ENCODE measurements at places on chromosomes 3 and 15.

- no peak for DNase-seq
Observed at GRCh38 chr3:131568460-131568859, 65.7 kb upstream of the MRPL3 start.

DNA sequence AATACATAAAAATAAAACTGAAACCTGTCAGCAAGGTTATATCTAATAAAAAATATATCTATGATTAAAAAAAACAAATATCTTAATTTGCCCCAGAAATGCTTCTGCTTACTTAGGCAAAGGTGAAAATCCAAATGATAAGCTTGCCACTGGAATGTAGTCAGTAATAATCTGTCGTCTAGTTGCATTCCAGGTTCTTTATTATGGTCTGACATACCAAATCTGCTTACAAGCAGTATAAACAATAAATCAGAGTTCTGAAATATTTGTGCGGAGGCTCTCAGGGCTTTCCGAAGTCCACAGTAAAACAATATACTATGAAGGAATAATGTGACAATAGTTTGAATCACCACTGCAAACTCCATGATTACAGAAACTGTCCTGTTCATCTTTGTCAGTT lies 1133.5 kb downstream of the ROBO1 start:
- no peak for DNase-seq

DNA sequence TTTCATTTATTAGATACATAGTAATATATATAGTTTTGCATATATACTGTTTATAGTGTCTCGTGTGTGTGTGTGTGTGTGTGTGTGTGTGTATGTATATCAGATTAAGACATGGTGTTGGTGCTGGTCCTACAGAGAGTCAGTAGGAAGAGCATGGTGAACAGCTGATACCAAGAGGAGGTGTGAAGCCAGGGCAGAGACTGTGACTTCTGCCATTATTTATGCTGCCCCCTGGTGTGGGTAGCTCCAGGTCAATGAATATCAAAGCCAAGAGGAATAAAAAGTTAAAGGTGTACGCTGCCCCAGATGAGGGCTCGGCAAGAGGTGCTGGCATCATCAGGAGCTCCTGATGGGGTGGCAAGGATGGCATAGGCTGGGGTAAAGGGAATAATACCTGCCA lies 299.5 kb upstream of the RASGRP1 start:
- no peak for DNase-seq

DNA sequence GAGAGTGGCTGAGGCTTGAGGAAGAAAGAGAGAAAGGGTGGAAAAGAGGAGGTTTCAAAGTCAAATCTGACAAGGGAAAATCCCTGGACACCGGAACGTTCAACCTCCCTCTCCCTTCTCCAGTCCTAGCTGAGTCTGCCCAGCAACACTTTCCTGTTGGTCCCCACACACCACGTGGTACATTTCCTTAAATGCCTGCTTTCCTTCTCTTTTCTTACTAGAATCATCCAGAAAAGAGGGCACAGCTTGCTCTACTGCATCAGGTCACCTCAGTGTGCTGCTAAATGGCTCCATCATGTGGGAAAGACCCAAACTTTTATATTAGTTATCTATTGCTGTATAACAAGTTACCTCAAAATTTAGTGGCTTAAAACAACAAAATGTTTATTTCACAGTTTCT lies 181.2 kb downstream of the NECTIN3 start:
- DNase-seq, result no peak

GRCh38 chr3:43884581-43884980 lies 193.8 kb downstream of the ABHD5 start:
- DNase-seq, result no peak

- DNase-seq, result no peak
Observed at GRCh38 chr3:115523458-115523857, 99.9 kb upstream of the GAP43 start.

DNA sequence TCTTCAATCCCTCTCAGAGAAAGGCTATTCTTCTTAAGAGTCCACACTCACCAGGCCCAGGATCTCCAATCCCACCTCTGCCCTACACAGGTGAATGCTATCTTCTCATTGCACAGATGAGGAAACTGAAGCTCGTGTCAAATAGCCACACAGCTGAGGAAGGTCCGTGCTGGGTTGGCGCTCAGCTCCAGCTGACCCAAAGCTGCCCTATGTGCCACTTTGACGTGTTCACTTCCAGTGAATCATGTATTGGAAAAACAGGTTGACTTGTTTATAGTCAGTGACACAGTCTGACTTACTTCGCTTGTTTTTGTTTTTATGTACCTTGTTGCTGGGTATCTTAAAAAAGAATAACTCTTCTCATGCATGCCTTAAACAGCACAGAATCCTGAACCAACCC lies 32.4 kb upstream of the ALDH1A3 start:
- DNase-seq, result no peak

DNA sequence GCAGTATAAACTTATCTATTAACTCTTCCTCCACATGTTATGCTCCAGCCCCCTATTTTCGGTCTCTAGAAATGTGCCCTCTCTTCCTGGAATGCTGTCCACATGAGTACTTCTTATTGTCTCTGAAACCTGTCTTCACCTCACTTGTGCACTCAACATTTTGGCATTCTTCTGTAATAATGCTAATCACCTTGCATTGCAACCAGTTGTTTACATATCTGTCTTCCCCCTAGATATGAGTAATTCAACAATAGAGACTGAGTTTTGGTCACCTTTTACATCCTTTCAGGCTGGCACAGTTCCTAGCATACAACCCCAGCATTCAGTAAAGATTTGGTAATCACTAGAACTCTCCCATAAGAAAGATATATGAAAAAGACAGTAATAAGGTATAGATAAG lies 17.2 kb downstream of the CCDC80 start:
- no peak for DNase-seq

GRCh38 chr3:18419232-18419631 lies 5.9 kb downstream of the SATB1 start:
- DNase-seq, result no peak

DNA sequence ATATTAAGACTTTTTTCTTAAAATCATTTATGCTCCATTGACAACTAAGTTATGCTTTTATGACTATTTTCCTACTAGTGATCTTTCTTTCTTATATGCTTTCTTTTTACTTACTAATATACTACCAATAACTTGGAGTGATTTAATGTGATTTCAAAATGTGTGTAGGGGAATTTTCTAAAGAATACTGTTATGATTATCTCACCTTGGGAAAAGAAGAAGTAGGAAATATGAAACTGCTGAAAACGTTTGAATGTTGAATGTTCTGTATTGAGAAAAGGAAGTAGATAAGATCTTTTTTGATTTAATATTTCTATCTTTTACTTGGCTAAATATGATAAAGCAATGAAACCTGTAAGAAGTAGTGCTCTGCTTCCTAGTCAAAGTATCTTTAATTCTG lies 7.8 kb upstream of the CD200R1 start:
- DNase-seq, result no peak

- DNase-seq, result no peak
Observed at GRCh38 chr3:154274348-154274747, 49.9 kb downstream of the DHX36 start.

DNA sequence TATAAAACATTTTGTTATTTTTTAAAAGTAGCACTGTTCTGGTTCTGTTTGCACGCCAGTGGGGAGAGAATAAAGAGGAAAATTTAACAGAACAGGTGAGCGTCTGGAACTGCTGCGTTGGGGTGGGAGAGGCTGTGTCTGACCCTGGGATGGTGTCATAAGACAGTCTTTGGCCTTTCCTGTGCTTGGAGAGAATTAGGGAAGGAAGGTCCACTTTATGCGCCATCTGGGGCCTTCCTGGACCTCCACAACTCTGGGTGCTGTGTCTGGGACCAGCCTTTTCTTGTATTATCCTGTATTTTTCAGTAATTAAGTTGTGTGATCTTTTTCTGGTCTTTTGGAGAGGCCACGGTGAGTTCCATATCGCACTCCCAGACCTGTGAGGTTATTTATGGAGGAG lies 3.3 kb downstream of the FAM43A start:
- DNase-seq, result no peak

- DNase-seq, result no peak
Observed at GRCh38 chr3:52552089-52552488, 15.7 kb downstream of the UQCC5 start.

- peak; percentile 50 for DNase-seq
Observed at GRCh38 chr3:113947372-113948014, at the start of gene ZDHHC23. Gene ZDHHC23 (plus strand): TSS chr3:113948013. CDS start chr3:113948803, 790 bp downstream.

GRCh38 chr3:108590460-108590859 lies 938 bp downstream of the DZIP3 start:
- DNase-seq, result no peak

- DNase-seq, result no peak
Observed at GRCh38 chr3:112090887-112091586, 4.8 kb downstream of the C3orf52 start.

DNA sequence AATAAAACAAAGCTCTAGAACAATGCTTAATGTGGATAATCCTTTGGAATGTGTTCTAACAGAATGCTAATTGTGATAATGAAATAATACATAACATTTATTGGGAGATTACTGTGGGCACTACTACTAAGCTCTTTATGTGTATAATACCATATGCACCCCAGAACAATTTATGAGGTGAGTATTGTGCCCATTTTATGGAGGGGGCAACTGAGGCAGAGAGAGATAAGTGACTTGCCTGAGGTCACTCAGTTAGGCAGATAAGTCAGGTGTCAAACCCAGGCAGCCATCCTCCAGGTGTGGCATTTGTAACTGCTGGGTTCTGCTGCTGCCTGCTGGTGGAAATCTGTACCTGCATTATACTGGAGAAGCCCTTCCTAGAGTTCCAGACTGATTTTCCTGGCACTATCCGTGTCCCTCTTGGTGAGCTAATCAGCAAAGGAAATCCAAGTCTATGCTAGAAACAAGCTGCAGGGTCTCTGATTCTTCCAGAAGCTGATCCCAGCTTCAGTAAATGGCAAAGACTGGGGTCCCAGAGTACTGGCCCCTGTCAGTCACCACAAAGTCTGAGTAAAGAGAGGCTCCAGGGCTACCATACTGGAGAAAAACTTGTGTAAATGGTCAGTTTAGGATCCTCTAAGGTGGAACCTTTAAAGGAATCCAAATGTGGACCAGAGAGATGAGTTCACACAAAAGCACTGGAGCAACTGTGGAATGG lies 22.6 kb upstream of the RBP1 start:
- no peak for DNase-seq

GRCh38 chr15:68930268-68931022 lies at the start of gene SPESP1:
Gene SPESP1 (plus strand): TSS chr15:68930525. CDS start chr15:68930654, 129 bp downstream.
- DNase-seq, result no peak

DNA sequence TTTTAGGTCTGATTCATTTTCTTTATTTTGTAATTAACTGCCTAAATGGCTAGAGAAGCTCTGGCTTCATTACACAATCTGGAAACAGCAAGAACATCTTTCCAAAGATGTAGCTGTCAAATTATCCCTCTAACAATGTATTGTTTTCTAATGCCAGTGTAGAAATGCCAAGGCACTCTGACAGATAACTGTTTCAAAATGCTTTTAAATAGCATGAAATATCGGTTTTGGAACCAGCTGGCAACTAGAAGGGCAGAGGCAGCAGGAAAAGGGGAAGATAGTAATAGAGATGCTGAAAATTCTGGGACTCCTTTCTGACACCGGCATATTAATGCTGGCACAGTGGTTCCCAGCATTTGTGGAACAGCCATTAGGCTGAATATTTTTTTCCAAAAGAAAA lies 26.1 kb downstream of the MORC1 start:
- DNase-seq, result no peak

DNA sequence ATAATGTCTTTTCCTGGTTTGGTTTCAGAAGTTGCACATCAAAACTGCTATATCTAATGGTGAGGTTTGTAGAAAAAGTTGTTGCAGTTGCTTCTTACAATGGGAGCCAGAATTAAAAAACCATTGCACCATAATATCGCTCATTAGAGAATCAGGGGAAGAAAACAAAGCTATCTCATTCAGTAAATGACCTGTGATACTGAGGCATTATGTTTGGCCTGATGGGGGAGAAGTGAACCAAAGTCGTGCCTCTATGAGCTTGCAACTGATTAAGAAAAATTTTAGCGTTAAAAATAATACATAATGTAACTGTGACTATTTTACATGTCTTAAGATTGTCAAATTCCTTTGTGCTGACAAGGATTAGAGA lies 60.2 kb upstream of the ARHGEF26 start:
- DNase-seq, result no peak

GRCh38 chr15:55784286-55784685 lies 41.3 kb upstream of the PRTG start:
- no peak for DNase-seq

- no peak for DNase-seq
Observed at GRCh38 chr3:132248490-132248889, 68.7 kb upstream of the ACP3 start.

DNA sequence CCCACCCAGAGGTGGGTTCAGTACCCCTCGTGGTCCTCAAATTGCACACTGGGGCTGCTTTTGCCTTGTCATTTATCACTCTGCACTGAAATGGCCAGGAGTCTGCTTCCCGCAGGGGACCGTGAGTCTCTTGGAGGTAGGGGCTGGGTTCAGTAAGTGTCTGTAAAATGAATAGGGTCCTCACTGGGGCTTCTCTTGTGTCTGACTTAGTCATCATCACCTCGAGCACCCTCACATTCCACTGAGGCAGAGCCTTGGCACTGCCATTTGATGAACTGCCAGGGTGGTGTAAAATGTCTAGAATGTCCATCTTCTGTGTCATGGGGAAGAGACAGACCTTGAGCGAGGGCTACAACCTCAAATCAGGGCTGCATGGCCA lies 61.0 kb upstream of the RYK start:
- no peak for DNase-seq

- DNase-seq, result no peak
Observed at GRCh38 chr3:128548426-128549282, 55.7 kb upstream of the GATA2 start.

- peak; percentile 82 for DNase-seq
Observed at GRCh38 chr15:74598126-74598842, 17.4 kb upstream of the CLK3 start.

DNA sequence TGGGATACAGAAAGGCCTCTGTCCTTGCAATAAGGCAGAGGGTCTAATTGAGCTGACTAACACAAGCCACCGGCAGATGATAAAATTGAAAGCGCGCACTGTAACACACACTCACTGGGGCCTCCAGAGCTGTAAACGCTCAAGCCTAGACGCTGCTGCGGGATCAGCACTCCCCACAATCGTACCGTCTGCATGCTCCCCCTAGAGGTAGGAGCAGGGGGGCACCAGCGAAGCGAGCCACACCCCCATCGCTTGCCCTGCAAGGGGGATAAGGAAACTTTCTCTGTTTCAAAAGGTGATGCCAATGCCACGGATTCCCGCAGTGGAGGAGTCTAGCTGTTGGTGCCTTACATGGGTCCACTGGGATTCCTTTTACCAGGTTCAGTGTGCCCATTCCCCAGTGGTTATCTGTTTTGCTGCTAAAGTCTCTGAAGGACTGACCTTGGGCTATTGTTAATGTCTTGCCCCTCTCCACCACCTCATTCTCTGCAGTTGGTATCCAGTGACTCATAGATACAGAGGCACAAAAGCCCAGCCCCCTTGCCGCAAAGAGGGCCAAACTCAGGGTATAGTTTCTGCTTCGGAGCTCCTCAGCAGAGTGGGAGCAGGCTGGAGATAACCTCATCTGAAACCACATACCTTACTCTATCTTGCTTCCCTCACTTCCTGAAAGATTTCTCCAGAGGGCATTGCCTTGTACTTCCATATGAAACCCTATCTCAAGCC lies 139.3 kb upstream of the KBTBD8 start:
- no peak for DNase-seq

GRCh38 chr3:185744997-185745843 lies 79.6 kb downstream of the IGF2BP2 start:
- DNase-seq, result no peak
